Stimulated activated CD4-positive, alpha-beta T cell treated with anti-CD3 and anti-CD28 coated beads, Interleukin-2, amount 100 ng/mL, for 4 hours (primary cell): ENCODE measurements at places on chromosomes 3 and 15.

- no peak for DNase-seq
Measured at GRCh38 chr3:11810276-11810675, 36.4 kb downstream of the TAMM41 start.

- DNase-seq, result no peak
Measured at GRCh38 chr3:50657816-50658215, 16.9 kb upstream of the DOCK3 start.

DNA sequence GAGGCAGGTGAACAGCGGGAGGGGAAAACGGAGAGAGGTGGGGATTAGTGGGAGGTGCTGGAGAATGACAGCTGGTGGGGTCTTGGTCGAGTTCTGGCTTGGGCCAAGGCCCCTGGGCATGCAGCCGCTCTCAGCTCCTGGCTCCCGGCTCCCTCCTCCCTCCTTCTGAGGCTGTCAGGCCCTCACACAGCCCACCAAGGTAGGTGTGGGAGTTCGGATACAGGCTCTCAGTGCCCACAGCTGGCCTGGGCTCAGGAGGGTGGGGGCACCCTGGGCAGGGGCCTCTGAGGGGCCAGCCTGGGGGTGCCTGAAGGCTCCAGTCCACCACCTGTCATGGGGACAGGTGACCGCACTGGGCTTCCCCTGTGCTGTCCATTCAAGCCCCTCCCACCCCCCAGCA lies 39.9 kb downstream of the PLXNA1 start:
- no peak for DNase-seq

DNA sequence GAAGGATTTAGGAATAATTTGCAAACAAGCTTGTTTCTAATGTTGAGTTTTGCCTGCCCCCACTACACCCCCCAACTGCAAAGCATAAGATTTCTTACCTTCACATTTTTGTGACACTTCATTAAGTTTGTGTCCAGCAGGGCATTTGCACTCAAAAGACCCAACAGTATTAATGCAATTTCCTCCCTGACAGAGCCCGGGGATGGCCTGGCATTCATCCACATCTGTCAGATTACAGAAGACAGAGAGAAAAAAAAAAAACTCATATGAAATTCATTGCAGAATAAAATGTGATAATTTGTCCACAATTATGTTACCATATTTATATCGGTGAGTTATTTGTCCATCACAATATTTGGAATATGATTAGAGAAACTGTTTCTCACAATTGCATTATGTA lies 111.5 kb downstream of the FBN1 start:
- no peak for DNase-seq

GRCh38 chr15:68214838-68215254 lies 9.7 kb upstream of the CALML4 start:
- DNase-seq, result no peak

DNA sequence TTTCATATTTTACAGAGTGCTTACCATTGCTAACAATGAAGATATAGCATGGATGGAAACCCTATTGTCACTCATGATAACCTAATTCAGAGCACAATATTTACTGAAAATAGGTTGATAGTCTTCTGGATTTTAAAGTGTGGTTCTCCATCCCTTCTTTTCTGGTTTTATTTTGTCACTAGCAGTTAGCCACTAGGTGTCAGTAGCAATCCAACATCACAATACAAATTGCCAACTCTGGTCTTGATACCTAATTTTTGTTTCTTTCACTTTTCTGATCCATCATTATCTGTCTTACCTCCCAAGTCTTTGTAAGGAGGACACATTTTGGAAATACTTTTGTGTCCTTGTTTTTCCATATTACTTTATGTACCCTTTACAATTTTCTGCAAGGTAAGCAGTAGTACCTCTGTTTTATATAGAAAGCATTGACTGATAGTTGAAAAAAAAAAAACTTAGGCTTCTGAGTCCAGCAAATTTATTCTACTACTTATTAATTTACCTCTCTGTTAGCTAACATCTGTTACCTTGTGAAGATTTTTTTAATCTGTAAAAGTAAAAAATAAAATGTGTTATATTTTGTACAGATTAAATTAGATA lies 28.3 kb upstream of the CRYBG3 start:
- peak; percentile 2 for DNase-seq

DNA sequence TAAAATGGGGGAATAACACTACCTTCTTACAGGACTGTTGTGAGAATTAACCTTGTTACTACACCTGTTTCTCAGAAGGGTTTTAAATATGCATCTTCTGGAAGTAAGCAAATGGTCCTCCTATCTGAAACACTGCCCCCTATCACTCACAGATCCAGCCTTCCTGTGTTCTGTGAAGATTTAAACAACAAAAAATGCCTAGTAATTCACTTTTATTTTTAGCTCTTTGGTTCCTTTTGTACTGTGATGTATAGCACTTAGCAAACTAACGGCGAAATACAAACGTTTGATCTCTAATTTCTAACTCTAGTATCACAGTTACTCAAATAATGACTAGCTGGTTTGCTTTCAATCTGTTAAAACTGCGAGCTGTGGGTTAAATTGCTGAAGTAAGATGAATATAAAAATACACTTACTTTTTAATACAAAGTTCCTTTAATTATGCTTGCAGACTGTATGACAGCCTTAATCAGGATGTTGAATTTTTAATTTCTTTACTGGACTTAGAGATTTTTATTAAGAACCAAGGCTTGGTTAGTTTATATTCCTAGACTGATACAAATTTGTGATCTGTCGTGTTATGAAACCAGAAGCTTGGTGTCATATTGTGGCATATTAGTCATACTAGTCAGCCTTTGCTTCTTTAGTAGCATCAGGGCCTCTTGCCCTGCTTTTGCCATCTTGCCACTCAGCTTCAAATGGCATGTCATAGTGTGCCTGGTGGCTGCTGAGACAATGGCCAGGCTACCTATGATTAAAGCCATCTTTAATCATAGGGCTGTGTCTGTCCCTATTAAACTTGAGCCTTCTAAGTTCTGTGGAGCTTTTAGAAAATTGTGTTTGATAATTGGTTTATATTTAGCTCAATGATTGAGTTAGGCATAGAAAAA lies 9.2 kb downstream of the EIF3J start:
- peak; percentile 7 for DNase-seq
